ENCODE measurements at places on chromosomes 11 and 22.

GRCh38 chr11:8823174-8823742, 87.7 kb upstream of the AKIP1 start:
- DNase-seq: no peak

- DNase-seq: no peak
Observed at GRCh38 chr11:60235321-60235720, 7.6 kb downstream of the MS4A4E start.

- no peak for DNase-seq
Observed at GRCh38 chr22:35334004-35334403, 34.3 kb downstream of the TOM1 start.

GRCh38 chr22:46240907-46241306, 9.2 kb downstream of the CDPF1 start:
- no peak for DNase-seq

- DNase-seq: no peak
Observed at GRCh38 chr11:46339816-46340215, 7.4 kb upstream of the DGKZ start.

DNA sequence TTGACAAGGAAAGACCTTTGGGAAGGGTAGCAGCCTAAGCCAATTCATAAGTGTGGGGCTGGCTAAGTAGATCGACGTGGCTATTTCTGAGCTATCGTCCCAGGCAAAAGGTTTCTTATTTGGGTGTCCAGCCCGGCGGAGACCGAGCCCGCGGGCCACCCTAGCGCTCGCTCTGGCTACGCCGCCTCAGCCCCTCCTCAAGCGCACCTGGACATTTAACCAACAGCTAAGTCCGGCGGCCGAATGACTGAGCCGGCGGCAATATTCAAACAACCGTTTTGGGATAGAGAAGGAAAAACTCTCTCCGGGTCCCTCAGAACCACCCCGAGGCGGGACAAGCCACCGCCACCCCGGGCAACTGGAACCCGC, 457 bp downstream of the RNF141 start:
- no peak for DNase-seq

DNA sequence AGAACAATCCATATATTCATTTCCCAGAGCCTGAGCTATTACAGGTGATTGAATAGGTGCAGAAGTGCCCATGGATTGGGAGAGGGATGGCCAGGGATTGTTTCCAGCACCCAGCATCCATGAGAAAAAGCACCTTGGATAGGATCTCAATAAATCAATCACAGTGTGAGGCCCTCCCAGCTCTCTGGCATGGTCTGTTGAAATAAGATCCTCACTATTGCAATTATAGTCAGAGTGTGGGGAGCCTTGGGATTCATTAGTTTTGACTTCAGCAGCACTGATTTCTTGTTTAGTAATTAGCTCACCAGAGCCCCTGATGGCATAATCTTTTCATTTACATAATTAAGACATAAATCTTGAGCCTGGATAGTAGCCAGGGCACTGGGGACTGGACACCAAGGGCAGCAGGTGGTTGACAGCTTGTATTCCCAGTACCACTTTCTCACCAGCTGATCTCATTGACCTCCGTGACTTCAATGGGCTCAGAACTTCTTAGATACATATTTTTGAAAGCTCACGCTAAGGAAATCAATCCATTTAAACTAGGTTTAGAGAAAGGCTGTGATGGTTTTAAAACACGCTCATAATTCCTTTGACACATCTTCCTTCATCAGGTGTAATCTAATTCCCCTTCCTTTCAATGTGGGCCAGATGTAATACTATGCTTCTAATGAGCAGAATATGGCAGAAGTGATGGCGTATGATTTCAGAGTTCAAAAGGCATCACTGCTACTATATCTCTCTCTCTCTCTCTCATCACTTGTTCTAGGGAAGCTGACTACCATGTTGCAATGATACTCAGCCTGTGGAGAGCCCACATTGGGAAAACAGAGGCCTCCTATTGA, 22.1 kb upstream of the DRD2 start:
- no peak for DNase-seq

DNA sequence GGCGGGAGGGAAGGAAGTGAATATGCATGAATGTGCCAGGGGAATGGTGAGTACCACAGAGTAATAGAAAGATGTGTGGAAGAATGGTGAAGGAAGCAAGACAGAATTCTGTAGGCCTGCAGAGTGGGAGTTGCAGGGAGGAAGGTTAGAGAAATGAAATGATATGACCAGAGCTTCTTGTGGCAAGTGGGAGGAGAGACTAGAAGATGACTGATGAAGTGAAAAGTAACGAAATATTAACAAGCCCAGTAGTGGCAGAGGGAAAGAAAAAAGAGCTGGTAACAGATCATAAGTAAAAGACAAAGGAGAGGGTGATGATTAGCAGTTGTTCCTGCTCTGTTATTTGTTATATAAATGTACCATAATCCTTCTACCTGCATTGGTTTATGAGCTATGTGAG, 1.0 kb upstream of the ALKBH8 start:
- DNase-seq: no peak

- DNase-seq: no peak
Observed at GRCh38 chr11:7573558-7574296, 59.9 kb downstream of the PPFIBP2 start.

GRCh38 chr11:67364783-67365722, 8.3 kb downstream of the CLCF1 start:
- DNase-seq: no peak

GRCh38 chr11:27357250-27357649, 5.8 kb downstream of the CCDC34 start:
- DNase-seq: peak; percentile 73

DNA sequence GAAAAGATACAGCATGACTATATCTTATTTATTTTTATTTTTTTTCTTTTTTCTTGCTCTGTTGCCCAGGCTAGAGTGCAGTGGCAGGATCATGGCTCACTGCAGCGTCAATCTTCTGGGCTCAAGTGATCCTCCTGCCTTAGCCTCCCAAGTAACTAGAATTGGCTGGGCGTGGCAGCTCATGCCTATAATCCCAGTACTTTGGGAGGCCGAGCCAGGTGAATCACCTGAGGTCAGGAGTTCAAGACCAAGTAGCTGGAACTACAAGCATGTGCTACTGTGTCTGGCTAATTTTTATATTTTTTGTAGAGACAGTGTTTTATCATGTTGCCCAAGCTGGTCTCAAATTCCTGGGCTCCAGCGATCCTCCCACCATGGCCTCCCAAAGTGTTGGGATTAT, 28.3 kb upstream of the CCDC134 start:
- no peak for DNase-seq

Data from NCI-H2081 (cell line).